NAMALWA (cell line): ENCODE measurements at places on chromosomes 6 and 20.

GRCh38 chr20:17835934-17836300 lies 132.7 kb downstream of the SNX5 start:
- DNase-seq, result no peak

DNA sequence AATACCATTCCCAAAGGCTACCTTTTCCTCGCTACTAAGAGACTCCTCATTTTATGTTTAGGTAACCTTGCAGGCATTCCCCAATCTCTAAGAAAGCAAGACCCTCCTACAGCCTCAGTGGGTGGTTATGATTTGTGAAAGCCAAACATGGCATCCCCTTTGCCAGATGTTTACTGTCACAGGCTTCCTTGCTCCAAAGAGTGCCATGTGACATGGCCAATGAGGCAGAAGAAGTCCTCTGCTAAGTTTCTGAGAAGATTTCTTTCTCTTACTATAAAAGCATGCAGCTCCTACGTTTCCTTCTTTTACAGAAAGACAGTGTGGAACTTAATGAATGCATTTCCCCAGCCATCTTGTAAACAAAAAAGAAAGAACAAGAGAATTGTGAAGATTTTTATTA lies 688.2 kb downstream of the TBC1D32 start:
- DNase-seq, result no peak

DNA sequence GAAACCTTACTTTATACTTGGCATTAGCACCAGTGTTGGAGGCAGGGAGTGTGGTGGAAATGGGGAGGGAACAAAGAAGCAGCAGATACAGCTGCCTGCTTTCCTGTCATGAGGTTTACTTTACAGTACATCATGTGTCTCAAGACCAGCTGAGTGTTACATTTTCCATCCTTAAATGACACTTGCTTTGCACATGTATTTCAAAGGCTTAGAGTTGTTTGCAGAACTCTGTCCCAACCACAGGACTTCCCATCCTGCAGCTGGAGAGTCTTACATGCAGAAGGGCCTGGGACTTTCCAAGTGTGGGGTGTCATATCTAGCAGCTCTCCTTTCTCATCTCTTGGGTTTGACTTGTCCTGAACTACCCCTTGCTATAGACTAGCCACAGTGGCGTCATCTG lies 395.9 kb downstream of the DHX35 start:
- no peak for DNase-seq

DNA sequence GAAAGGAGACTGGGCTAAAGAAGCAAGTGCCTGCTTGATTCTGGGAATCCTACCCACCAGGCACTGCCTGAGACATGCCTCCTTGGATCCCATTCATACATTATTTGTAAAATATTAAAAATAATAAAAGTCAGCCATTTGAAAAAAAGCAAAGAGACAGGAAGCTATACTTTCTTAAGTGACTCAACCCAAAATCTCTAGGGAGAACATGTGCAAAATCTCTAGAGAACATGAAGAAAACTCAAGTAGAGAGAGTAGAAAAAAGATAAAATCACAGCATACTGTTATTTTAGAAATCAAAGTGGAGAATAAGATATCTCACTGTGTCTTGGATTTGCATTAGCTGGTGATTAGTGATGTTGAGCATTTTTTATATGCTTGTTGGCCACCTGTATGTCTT lies 197.2 kb upstream of the GGTLC1 start:
- peak; percentile 79 for DNase-seq

GRCh38 chr6:170224694-170225660 lies 65.9 kb downstream of the DLL1 start:
- DNase-seq, result no peak

- peak; percentile 96 for DNase-seq
These were observed 72.5 kb downstream of the TXLNB start for GRCh38 chr6:139219271-139219729.
